Colonic mucosa (tissue), 4 donors: ENCODE measurements at places on chromosomes 3 and 15. TPM values are rescaled to one million over a fixed set of nuclear protein-coding genes. Genes with fewer than 3 reads are reported as not detected.

SIDT1 gene
- total RNA-seq: 42.1 TPM

- no peak overlapping the region for H3K27ac ChIP-seq
- no peaks in the 10 kb centered on the region for H3K36me3 ChIP-seq
- H3K4me1 ChIP-seq: no peaks in the 10 kb centered on the region
- DNase-seq: no peak
- no peak overlapping the region for H3K4me3 ChIP-seq
These were observed 72.8 kb downstream of the GALK2 start for GRCh38 chr15:49242820-49243219.

UBA7 gene
- 67.4 TPM for total RNA-seq

- no peaks in the 10 kb centered on the region for H3K36me3 ChIP-seq
- DNase-seq: no peak
- no peak overlapping the region for H3K27ac ChIP-seq
- H3K27me3 ChIP-seq: no peaks in the 10 kb centered on the region
These were observed 1038.8 kb downstream of the AGBL1 start for GRCh38 chr15:87118435-87118834.

- no peak overlapping the region for H3K27ac ChIP-seq
- no peak for DNase-seq
- H3K4me1 ChIP-seq: no peaks in the 10 kb centered on the region
- no peaks in the 10 kb centered on the region for H3K27me3 ChIP-seq
These were observed 64.2 kb downstream of the FAM43A start for GRCh38 chr3:194749631-194750490.

DNA sequence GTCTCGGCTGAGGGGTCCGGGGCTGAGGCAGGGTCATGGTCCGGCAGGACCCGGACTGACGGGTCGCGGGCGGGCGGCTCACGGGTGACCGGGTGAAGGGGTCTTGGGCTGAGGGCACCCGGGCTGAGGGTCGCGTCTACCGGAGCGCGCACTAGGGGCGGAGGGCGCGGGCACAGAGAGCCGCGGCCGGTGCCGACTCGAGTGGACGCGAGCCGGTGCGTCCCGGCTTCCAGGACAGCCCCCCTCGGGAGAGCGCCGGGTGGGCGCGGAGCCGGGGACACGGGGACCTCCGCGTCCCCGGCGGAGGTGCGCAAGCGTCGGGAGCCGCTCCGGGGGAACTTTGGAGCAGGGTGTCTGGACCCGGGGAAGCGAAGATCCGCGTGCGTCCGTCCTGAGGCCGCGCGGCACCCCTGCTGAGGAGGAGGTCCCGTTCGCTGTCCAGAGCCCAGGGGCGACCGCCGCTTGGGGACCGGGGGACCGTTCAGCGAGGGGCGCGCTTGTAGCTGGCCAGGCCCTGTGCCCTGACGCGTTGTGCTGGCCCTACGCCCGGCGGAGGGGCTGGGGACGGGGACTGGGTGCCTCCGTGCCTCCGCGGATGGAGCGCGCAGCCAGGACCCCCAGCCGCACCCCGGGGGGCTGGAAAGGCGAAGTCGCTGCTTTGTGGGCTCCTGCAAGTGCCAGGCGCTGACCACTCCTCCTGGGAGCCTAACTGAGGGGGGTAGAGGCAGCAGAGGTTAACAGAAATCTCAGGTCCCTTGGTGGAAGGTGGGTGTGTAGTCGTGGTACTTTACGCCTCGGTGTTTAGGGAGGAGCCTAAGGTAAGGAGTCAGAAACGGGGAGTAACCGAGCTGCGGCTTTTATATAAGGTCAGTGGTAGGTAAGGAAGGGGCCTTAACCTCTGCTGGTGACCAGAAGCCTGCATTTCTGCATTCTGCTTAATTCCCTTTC, at the start of gene PPARG:
PPARG (plus strand) TSS at position 889 of the 948 bp plus-strand sequence. CDS start 90,642 bp downstream, outside the sequence.
- peak; percentile 85 for DNase-seq
- no peaks in the 10 kb centered on the region for H3K27me3 ChIP-seq
- H3K4me3 ChIP-seq: peak within 1 kb of the TSS; percentile 83
- peak within 1 kb of the TSS; percentile 83 for H3K27ac ChIP-seq
- no peaks in the 10 kb centered on the region for H3K4me1 ChIP-seq
- no peaks in the 10 kb centered on the region for H3K36me3 ChIP-seq
